ENCODE measurements at places on chromosomes 7 and 10.

- DNase-seq, result no peak
Measured at GRCh38 chr7:144407266-144407931, 3.9 kb upstream of the NOBOX start.

GRCh38 chr10:25875556-25876165, 58.4 kb upstream of the MYO3A start:
- peak; percentile 19 for DNase-seq

- DNase-seq, result peak; percentile 37
Measured at GRCh38 chr10:35640951-35641675, 983 bp downstream of the FZD8 start.

DNA sequence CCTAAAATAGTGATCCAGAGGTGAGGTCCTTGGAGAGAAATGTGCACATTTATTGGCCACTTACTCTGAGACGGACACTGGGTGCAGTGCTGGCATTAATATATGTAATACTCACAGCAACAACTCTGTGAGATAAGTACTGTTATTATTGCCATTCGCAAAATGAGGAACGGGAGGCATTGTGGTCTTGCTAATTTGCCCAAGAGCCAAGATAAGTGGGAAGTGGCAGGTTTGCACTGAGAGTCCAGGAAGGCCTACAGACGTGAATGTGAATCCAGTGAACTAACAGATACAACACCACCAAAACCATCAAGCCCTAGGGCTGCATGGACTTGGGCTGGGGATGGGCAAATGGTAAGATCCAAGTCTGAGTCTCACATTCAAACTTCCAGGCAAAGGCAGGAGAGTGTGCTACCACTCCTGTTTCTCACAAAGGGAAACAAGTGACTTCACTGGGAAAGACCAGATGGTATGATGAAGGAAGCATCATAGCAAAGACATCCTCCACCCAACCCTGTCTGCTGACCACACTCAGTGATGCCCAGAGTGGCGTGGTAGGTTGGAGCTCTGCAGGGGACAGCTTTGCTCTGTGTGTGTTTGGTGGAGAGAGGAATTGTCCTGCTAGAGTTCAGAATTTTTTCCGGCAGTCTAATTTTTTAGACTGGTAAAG, 19.2 kb downstream of the TMEM273 start:
- DNase-seq, result no peak

- no peak for DNase-seq
Measured at GRCh38 chr7:155676052-155676451, 31.6 kb downstream of the RBM33 start.

- no peak for DNase-seq
Measured at GRCh38 chr10:97805949-97806348, 34.1 kb upstream of the SFRP5 start.

- DNase-seq, result no peak
Measured at GRCh38 chr10:631266-631665, 58.2 kb downstream of the DIP2C start.

DNA sequence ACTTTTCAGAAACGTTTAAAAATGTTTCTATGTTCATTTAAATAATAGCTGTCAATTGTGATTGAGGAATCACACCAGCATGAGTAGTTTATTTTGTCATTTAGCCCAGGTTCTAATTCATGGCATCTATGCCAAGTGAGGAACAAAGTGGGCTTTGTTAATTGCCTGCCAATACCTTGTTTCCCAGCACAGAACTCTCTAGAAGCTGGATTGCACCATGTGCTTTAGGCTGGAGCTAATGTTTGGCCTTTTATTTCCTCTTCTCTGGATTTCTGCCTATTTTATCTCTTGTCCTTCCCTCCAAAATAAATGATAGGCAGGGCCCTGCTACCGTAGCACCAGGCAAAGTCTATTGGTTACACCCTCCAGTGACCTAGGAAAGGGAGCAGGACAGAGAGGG, 109.9 kb upstream of the ITGB1 start:
- no peak for DNase-seq

DNA sequence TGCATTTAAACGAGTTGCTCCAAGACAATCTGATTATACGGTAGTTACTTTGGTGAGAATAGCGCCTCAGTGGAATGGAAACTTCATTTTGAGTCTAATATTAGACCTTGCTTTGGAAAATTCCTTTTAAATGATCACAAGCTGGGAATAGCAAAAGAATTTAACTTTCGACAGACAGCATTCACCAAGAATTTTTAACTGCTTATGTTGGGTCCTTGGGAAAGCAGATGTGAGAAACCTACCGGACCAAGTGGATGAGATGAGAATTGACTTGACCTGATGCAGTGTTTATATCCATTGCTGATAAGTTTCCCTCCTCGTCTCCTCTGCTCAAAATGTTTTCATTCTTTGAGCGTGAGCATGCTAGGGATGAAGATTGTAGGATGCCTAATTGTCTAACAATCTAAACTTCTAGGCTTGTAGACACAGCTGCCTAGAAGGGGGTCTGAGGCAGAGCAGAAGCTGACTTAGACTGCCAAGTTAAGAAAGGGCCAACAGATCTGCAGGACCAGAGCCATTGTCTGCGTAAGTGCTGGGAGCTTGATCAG, 126.9 kb downstream of the CNNM2 start:
- DNase-seq, result no peak

- DNase-seq, result no peak
Measured at GRCh38 chr7:36360244-36360643, 29.4 kb upstream of the ANLN start.

GRCh38 chr10:127888521-127889312, 4.0 kb downstream of the CLRN3 start:
- DNase-seq, result no peak

DNA sequence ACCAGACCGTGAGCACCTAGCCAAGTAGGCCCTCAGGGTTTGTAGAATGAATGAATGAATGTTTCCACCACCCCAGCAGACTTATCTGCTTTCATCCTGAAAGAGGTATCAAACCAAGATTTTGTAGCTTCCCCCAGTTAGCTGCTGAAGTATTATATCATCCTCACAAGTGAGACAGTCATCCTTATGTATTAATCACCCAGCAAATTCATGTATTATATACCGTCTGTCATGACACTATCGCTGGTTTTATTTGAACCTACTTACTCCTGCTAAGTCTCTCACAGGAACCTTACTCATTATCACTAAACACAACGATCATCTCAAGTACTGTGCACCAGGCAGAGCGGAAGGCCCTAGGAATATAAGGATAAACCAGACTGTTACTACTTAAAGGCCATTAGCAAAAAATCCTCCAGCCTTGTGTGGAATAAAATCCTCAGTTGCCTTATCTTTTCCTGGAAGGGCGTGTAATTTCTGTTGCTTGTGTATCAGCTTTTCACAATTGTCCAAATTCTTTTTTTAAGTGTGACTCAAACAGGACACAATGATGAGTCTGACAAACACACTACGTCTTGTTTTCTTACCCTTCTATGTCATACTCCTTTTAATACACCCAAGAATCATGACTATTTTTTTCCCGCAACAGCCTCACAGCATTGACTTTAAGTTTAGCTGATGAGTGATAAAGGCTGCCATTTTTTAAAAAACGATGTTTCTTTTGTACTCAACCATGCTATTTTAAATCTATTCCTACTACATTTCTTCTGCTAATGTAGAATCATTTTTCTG, 176.1 kb upstream of the KLF14 start:
- no peak for DNase-seq

- DNase-seq, result no peak
Measured at GRCh38 chr10:74770400-74770799, 56.0 kb upstream of the KAT6B start.

DNA sequence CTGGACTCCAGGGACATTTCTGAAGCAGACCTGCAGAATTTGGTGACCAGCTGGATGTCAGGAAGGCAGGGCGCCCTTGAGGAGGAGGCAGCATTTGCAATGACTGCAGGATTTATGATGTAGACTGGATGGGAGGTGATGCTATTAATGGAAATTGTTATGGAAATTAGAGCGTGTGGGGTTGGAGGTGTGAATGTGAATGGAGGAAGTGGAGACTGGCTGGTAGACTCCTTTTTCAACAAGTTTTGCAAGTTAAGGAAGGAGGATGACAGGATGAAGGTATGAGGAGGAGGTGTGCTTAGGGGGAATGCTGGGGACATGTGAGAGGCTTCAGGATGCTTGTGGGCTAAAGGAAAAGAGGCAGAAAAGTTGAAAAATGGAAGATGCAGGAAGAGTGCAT, 137.0 kb downstream of the TMEM178B start:
- DNase-seq, result no peak

DNA sequence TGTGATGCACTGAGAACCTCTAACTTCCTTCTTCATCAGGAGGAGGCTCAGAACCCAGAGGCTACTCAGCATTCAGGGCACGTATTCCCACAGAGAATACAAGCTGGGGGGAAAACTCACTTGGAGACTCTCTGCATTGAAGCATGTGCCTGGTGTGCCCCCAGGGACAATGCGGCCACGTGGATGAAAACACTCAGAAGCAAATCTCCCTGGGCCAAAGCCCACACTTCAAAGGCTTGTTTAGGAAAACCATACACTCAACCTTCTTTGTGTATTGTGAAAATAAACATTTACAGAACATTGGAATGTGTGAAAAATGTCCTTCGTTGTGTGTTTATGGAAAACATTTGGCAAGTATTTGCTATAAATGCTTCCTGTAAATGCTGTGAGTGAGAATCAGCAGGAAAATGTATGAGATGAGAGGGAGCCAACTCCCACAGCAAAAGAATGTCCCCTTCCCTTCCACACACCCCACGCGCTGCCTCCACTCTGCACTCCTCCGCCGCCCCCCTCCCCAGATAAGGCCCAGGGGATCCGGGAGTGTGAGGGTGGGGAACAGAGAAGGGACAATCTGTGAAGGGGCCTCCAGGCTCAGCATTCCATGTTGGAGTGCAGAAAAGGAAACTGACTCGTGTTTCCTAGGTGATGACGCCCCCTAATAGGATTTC, 339.5 kb downstream of the ELMO1 start:
- DNase-seq, result no peak

DNA sequence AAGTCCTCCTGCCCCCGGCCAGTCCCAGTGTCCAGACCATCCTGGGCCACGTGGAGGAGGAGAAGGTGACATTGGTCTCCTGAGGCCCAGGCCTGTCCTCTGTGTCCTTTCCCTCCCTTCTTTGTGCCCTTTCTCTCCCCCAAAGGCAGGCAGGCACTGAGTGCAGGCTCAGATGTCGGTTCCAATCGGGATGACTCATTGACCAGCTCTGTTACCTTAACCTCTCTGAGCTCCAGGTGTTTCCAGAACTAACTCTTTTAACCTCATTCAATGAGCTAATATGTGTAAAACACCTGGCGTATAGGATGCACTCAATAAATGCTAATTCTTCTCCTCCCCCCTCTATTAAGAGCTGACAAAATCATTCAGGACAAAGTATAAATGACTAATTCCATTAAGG, 25.7 kb downstream of the MACROH2A2 start:
- no peak for DNase-seq

DNA sequence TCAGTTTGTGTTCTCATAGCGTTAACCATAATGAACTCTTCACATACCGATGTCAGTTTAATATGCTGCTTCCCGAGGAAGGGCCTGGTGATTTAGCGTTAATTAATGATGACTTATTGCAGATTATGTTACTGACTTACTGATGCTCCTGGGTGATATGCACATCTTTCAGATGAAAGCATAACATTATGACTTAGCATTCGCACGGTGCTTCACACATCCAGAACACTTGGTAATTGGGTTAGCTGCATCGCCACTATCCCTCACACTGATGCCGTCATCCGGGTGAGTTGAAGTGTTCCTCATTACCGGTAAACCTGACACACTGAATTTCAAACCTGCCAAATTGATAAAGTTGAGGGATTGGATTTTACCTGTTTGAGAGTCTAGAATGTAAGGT, 239.0 kb upstream of the PODXL start:
- no peak for DNase-seq

DNA sequence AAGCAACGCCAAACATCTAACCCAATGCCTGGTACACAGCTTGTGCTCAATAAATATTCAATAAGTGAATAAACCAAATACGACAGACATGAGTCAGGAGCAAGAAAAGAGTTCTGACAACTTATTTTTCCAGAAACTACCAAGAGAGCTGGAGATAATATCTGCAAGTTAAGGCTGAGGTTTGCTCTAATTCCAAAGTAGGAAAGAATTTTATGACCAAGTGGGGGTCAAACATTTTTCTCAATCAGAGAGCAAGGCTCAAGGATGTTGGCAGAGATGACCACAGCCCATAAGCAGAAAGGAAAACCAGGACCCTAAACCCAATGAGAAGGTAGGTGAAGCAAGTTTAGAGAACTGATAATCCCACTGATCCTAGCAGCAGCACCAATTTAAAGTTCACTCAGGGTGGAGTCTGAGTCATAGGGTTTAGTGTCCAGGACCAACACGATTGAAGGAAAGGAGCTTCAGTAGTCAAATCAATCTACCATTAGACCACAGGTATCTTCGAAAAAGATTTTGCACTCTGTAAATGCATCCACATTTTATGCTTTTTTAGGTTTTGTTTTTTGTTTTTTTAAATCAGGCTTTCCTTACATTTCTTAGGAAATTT, 49.3 kb upstream of the KCNIP2 start:
- no peak for DNase-seq

DNA sequence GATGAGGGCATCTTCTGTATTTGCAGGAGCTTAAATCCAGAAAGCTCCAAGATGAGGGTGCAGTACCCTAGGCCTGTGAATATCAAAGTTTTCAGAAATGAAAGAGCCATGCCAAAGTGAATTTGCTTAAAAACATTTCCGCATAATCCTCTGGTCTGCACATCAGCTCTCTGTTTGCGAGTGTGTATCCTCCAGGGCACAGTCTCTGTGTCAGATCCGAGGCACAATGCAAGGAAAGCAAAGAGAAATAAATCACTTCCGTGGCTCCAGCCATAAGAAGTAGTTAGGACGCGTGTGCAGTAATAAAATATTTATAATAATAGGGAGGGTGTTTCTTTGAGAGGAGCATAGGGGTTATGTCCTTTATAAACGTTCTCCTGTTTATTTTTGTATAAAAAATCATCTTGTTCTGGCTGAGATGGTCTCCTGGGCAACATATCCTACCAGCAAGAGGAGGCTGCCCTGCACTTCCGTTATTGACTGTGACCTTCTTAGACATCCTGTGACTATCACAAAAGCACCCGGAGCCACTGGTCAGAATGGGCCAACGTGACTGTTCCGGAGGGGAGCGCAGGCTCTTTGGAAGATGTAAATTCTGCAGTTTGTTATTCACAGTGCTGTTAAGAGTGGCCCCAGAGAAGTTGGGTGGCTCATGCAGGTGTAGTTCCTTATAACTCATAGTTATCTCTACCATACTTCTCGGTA, 667.6 kb upstream of the FOXK1 start:
- no peak for DNase-seq

DNA sequence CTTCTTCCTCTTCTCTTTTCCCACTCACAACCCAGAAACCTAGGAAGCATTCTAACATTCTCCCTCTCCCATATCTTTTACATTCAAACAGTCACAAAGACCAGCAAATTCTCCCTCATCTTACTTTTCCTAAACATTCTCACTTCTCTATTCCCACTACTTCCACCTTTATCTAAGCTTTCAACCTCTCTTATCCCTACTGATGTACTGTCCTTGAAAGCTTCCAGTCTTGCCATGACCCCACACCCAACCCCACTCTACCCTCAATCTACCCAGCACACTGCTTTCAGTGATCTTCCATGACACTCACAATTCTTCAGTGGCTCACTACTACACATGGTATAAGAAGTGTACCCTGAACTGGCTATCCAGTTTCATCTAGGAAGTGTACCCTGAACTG, 5.3 kb downstream of the IMMP2L start:
- no peak for DNase-seq
